T47D (cell line): ENCODE measurements at places on chromosomes 2 and 18.

GRCh38 chr2:148483665-148484064 lies 160.9 kb upstream of the EPC2 start:
- no peak for DNase-seq

GRCh38 chr2:44935729-44936098 lies 5.8 kb upstream of the SIX3 start:
- no peak for DNase-seq

DNA sequence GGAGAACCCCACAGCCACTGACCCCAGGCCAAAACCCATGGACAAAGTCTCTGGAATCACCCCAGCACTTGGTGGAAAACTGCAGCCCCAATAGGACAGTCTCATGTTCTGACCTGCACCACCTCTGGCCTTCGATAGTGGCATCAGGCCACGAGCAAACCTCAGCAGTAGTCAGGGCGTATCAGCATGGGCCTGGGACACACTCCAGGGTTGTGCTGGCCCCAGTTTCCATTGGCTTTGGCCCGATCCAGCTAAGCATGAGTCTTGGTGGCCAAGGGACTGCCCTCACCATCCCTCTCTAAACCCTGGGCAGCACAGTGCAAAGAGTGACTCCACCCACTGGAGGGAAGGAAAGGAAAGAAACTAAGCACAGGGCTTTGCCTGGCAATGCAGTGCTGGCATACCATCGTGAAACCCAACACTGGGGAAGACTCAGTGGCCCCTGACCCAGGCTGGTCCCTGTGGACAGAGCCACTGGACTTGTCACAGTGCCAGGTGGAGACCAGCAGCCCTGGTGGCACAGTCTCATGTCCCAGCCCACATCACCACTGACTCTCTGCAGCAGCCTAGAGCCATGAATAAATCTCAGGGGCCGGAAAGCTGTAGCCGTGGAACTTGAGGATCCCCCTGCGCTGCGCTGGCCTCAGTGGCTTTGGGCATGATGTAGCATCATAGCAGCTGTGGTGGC lies 46.3 kb downstream of the ZNF519 start:
- DNase-seq = no peak

GRCh38 chr18:13233787-13234783 lies 15.5 kb downstream of the LDLRAD4 start:
- no peak for DNase-seq

DNA sequence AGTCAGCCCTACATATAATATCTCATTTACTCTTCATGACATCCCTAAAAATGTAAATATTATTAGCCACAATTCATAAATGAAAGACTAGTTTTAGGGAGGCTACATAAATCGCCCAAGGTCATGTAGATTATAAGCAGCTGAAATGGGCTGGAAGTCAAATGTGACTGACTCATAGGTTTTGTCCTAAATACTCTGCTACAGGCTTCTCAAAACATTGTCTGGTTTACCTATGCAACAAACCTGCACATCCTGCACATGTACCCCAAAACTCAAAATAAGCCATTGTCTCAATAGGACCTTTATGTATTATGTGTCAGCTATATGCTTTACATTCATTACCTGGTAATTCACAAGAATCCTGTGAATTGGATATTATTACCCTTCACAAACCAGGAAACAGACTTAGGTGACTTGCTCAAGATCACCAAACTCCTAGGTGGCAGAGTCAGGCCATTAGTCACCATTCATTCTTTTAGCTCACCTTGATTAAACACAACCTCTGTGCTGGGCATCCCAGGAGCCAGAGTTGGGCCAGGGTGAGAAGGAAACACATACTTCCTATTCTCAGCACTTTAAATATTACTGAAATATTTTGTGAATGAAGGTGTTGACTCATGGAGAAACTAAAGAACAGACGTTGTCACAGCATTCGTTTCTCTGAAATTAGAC lies 69.4 kb upstream of the CPO start:
- no peak for DNase-seq

DNA sequence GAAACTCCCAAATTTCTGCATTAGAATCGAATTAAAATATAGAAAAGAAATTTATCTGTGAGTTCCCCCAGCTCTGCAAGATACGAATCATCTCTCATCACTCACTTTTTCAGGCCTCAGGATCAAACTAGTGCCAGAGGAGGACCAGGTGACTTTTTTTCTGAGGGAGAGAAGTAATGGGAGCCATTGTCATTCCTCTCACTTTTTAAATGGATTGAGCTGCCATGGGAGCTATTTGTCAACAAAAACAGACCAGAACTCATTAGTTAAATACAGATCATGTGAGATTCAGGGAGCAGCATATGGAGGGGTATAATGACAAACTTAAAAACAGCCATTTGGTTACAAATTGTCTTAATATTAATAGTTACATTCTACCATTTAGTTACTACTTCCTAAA lies 594.4 kb downstream of the DPP10 start:
- no peak for DNase-seq

GRCh38 chr2:111684611-111685010 lies 199.4 kb downstream of the ANAPC1 start:
- no peak for DNase-seq

GRCh38 chr2:190876631-190877030 lies 4.0 kb upstream of the GLS start:
- no peak for DNase-seq

DNA sequence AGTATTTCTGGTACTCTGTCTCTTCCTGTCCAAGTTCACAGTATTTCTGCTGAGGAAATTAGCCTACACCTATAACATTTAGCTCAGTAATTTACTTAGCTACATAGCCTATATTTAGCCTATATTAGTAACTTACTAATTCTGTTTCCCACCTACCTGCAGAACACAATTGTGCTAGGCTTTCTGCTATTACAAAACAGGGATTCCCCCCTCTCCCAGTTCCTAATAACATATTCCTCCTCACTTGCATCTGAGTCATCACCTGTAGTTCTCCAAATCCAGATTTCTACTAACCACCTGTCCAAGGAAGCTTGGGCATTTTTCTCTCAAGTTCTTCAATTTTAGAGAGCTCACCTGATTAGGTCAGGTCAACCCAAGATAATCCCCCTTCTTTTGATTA lies 94.9 kb downstream of the NETO1 start:
- DNase-seq = no peak

GRCh38 chr18:3906116-3906750 lies 456.3 kb downstream of the TGIF1 start:
- no peak for DNase-seq

DNA sequence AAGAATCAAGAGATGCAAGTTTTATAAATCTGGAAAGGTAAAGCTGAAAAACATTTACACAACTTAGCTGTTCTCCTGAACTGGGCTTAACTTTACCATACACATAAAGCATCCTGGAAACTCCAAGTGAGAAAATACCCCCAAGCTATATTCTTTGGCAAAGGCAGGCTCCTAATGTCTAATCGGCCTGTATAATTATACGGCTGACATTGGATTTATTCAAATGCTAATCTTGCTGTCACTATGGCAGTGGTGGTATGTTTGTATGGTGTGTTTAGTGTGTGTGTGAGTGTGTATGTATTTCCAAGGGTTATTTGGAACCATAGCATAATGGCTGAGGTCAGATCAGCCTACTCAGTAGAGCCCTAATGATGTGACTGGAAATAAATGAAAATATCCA lies 1031.8 kb upstream of the ZEB2 start:
- DNase-seq = no peak
